ENCODE measurements at places on chromosomes 3 and 15.

DNA sequence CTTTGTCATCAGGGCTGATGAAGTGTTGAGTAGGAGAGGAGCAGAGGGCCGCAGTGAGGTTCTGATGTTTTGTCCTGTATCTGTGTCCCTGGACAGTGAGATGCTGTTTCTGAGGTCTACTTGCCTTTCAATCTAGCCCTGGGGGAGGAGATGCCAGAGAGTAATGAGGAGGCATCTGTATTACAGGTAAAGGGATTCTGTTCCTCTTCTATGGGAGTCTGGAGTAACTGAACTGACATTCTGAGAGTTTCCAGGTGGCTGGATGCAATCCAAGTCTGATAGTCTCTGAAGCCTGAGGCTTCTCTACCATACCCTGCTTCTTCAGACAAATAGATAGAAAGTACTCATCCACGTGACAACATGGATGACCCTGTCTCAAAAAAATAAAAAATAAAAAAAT, 60.9 kb downstream of the IL12A start:
- DNase-seq, result no peak

DNA sequence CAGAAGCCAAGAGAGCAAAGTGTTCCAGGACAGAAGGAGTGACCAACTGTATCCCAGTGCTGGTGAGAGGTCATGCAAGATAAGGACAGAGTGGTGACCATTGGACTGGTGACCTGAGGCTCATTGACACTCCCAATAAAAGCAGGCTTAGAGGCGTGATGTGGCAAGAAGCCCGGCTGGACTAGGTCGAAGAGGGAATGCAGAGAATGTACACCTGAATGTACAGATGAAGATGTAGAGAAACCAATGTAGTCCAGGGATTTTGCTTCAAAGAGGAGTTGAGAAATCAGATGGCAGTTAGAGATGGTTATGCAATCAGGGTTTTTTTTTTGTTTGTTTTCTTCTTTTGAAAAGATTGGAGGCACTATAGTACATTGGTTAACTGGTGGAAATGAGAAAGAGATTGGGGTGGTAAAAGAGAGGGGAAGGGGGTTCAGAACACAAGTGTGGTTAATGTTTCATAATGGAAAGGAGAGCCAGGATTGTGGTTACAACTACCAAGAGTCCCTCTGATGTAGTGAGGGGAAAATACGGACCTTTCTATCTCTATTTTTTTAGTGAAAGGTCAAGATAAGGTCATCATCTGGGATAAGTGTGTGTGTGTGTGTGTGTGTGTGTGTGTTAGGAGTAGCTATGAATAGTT, 23.3 kb downstream of the ST3GAL6 start:
- no peak for DNase-seq

DNA sequence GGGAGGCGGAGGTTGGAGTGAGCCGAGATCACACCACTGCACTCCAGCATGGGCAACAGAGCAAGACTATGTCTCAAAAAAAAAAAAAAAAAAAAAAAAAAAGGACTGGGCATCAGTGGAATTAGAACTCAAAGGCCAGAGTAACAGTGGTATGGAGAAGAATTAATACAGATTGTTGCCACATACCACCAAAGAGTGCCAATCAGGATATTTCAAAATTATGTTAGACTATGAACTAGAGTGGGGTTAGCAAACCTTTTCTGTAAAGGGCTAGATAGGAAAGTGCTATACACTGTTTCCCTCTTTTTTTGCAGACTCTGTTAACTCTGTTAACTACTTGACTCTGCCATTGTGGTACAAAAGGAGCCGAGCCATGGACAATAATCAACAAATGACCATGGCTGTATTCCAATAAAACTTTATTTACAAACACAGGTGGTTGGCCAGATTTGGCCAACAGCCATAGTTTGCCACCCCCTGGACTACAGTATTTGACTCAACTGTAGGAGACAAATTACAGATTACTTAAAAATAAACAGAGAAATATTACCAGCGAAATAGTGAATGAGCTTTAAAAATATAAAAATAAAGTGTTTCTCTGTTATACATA, 28.6 kb downstream of the DPH3 start:
- no peak for DNase-seq

DNA sequence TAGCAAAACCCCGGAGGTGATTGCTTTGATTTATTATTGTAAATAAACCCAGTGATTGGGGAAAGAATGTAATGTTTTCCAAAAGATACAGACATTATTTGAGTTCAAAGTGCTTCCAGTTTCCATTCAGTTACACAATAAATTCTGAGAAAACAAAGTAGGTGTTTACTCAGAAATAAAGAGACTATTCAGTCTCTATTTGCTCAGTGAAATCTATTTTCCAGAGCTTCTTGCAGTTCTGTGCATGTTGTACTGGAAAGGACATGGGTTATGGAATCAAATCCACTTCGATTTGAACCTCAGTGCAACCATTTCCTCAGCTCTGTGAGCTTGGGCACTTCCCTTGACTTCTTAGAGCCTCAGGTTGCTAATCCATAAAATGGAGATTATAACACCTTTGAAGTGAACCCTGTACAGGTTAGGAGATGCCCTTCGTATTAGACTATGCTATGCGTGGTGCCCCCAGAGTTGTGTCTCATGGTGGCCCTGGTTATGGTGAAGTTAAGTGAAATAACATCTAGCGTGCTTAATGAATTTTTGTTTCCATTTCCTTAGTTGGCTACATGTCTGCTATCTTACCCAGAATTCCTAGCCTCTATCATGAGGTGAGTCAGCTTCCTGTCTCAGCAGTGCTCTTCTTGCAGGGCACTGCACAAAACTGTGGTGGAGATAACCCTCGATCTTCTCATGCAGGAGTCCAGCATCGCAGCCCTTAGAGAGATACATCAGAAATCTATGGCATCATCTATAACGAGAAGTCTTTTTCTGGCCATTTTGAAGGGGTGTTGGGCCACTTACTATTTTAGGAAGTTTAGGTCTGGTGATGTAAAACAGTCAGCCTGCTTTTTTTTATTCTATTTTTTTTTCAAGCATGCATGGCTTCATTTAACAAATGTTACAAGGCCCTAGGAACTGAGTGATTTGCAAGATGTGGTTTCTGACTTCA, 97.7 kb downstream of the RPL39L start:
- peak; percentile 46 for DNase-seq

GRCh38 chr15:66617137-66618090, 51.6 kb upstream of the LCTL start:
- DNase-seq, result no peak

- no peak for DNase-seq
Measured at GRCh38 chr15:50652671-50653070, 33.9 kb downstream of the TRPM7 start.

DNA sequence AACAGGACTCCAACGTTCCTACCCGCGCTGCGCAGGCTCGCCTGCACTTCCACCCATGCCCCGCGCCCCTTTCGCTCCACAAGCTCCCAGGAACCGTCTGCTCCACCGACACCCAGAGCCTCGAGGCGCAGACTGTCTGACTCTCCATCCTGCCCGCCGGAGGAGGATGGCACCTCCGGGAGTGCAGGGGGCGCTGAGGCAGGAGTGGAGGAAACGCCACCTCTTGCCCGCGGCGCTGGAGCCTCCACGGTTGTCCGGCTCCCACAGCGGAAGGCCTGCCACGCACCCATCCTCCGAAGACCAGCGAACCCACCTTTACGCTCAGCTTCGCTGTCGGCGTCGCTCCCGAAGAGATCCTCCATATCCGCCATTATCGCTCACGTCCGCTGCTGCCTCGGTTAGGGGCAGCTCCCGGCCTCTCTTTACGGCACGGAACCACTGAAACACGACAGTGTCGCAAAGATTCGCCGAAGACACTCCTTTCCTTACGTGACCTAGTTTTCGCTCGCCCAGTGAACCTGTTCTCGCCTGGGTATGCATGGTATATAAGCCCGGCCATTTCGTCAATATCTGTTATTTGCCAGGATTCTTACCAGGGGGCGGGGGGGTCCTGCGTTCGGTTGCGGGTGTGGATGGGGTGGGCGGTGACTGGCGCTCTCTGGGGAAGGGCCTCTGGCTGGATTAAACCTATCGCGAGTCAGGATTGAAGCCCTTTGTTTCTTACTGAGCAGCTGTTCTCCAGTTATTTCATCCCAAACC, at the start of gene LEO1:
TSS of gene LEO1 (minus strand) at position 404 of the 759 bp plus-strand sequence. CDS start at position 371, 33 bp downstream.
- DNase-seq, result peak; percentile 91

DNA sequence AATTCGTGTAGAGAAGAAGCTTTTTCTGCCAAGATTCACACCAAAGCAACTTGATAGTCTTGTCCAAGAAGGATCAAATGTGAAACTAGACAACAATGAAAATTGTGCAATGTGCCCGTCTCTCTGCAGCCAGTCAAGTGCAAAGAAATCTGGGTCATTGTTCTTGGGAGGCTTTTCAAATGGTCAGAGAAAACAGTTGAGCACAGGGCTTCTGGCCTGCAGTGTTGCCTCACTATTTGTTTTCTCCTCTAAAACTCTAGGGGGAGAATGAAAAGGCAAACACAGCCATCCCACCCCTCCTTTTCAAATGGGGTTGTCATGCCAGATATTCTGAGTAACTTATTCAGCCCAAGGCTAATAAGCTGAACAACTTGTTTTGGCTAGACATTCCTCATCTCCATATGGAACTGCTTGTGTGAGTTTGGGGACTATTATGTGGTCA, 417.6 kb upstream of the CDIN1 start:
- no peak for DNase-seq

- DNase-seq, result no peak
Measured at GRCh38 chr3:193096076-193096475, 144.9 kb upstream of the PLAAT1 start.

- no peak for DNase-seq
Measured at GRCh38 chr15:68424754-68425390, 7.1 kb downstream of the ITGA11 start.

- no peak for DNase-seq
Measured at GRCh38 chr3:156519758-156520162, 35.2 kb downstream of the SSR3 start.

DNA sequence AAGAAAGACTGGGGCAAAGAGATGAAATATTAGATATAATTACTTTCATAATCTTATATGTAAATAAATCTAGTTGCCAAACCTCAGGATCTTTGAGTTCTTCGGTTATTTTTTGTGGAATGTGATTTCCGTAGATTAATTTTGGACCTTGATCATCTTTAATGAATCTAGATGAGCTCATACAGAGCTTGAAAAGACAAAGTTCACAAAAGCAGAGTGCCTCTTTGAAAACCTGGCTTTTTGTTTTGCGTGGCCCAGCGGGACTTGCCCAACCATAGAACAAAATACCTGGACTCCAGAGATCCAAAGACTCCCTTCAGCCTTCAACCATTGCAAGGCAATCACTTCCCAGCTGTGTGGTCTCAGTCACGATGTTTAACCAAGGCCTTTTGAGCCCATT, 54.8 kb upstream of the CHST2 start:
- DNase-seq, result no peak
